ENCODE measurements at places on chromosomes 1 and 21.

DNA sequence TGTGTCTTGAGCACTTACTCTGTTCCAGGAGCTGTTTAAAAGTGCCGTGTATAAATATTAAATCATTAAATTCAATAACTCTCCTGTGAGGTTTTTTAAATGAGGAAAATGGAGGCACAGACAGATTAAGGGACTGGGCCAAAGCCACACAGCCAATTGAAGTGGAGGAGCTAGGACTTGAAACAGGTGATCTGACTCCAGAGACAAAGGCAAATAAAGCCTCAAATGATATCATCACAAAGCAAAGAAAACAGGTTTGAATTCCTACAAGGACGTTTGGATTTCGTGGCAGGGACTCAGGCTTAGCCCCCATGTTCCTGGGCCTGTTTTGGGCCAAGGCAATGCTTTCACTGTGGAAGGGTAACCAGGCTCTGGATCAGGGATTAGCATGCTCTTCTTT lies 45.2 kb upstream of the DMBX1 start:
- no peak for DNase-seq

DNA sequence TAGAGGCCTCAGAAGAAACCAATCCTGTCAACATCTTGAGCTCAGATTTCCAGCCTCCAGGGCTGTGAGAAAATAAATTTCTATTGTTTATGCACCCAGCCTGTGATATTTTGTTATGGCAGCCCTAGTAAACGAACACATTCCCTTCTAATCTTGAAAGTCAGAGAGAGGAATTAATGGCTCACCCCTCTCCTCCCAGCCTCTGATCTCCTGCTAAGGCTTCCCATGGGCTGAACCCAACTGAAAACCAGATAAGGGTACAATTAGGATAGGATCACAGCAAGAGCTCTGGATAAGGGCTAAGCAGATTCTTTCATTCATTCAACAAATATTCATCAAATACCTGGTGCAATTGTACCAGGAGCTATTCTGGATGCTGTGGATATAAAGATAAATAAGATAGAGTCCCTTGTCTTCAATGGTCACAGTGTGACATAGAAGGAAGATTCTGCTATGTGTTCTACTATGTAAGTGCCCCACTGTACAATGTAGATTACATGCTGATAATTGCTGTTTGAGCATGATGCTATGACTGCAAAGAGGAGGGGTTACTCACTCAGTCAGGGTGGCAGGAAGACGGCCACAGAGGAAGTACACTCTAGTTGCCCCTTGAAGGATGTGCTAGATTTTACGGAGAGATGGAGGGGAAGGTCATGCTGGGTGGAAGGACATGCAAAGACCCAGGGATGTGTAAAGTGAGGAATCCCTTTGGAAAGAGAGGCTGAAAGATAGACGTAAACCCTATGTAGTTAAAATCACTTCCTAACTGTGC lies 203.3 kb upstream of the JUN start:
- no peak for DNase-seq

DNA sequence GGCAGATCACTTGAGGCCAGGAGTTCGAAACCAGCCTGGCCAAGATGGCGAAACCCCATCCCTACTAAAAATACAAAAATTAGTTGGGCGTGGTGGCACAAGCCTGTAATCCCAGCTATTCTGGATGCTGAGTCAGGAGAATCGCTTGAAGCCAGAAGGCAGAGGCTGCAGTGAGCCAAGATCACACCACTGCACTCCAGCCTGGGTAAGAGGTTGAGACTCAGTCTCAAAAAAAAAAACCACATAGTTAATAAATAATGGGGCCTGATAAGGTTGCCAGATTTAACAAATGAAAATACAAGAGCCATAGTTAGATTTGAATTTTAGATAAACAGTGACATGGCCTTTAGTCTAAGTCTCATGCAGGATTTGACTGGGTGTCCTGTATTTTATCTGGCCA lies 175.7 kb downstream of the ZZZ3 start:
- DNase-seq = no peak

DNA sequence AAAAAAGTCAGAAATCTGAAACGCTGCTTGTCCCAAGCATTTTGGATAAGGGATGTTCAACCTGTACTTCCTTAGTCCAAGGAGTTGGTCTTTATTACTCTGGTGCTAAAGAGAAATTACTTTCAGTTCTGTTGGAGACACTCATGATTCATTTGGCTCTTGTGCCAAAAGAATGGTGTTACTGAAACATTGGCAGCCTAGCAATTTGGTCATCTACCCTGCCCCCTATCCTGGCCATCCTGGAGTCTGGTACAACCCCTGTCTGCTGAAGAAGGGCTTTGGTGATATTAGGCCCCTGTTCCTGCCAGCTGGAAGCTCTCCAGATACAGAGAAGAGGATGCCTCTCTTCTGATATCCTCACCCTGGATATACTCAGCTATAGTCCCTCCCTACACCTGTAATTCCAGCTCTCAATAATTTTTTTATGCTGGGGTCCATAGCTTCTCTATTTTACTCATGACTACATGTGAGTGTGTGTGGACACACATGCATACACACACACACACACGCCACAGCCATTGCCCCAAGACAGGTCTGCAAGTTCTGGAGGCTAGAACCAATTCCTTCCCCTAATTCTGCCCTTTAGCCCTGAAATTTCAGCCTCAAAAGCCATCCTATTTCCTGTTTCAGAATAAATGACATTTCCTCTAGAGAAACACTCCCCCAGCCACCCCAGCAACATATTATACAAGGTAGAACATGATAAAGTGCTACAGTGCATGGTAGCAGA lies 40.0 kb downstream of the LHX8 start:
- DNase-seq = no peak

- no peak for DNase-seq
Measured at GRCh38 chr21:34190576-34191321, 117.4 kb downstream of the MRPS6 start.

GRCh38 chr1:32150847-32151246 lies 28.6 kb upstream of the TXLNA start:
- DNase-seq = no peak

GRCh38 chr1:55815745-55816455 lies 600.7 kb upstream of the USP24 start:
- no peak for DNase-seq

DNA sequence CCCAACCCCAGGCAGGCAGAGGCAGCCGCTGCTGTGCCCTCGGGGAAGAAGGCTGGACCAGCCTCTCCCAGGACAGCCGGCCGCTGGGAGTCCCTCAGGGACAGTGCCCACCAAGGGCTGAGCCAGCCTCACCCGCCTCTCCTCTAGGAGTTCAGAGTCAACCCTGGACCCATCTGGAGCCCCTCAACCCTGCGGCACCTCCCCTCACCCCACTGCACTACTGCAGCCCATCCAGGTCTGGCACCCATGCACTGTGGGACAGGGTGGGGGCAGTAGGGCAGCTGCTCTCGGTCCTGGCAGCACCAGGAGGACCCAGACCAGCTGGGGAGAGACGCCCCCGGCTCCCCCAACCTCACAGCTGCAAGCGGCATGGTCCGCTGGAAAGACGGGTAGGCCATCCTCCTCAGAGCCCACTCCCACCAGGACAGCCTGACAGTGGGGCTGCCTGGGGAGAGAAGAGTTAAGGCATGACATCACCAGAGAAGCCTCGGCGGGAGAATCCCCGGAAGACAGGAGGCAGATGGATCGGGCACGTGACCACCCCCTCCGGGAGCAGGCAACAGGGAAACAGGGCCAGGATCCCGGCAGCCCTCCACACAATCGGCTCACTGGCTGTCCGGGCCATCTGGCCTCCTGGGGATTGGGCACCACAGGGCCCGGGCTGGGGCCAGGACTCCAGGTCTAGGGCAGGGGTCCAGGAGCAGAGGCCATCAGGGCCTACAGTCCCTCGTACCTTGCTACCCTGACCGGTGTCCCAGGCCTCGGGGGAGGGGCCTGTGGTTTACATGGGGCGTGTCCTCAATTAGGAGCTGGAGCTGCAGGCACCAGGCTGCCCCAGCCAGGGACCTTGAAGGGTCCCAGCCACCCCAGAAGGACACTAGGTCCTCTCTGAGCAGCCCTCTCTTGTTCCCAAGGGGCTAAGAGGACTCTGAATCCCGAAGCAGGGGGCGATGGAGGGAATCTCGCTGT lies 3.1 kb downstream of the ACAP3 start:
- peak; percentile 87 for DNase-seq

DNA sequence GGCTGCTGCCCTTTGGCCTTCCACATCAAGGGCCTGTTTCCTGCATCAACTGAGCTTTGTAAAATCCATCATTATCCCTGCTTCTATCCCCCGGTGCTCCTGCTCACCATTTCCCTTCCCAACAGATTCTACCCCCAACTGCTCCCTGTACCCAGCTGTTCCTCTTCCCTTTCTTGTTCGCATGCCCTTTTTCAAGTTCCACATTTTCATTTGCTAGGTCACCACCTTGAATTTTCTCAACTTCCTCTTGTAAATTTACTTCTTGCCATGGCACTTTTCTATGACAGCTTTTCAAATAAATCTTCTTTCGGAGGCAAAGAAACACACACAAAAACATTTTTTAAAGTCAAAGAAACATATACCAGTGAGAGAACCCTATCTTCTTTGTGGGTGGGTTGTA lies 330.5 kb upstream of the ADGRL2 start:
- no peak for DNase-seq

GRCh38 chr1:94463056-94463764 lies 45.0 kb downstream of the ABCD3 start:
- no peak for DNase-seq

DNA sequence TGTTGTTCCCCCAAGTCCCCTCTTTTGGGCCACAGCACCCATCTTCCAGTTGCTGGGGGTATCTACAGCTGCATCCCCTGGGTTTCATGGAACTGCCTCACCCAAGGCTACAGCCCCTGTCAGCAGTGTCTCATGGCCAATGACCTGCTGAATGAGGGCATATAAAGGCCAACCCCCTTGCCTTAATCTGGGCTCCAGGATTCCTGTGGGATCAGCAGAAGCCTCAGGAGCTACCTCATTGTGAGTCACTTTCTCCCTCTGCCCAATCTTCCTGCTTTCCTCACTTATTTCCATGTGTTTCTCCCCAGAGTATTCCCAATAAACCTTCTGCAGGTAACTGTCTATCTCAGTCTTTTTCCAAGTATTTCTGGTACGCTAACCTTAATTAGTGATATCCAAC lies 37.3 kb upstream of the SYT14 start:
- DNase-seq = no peak

- no peak for DNase-seq
Measured at GRCh38 chr21:43025636-43026180, 49.9 kb downstream of the CBS start.

GRCh38 chr1:172875892-172876291 lies 174.8 kb downstream of the TNFSF18 start:
- no peak for DNase-seq

DNA sequence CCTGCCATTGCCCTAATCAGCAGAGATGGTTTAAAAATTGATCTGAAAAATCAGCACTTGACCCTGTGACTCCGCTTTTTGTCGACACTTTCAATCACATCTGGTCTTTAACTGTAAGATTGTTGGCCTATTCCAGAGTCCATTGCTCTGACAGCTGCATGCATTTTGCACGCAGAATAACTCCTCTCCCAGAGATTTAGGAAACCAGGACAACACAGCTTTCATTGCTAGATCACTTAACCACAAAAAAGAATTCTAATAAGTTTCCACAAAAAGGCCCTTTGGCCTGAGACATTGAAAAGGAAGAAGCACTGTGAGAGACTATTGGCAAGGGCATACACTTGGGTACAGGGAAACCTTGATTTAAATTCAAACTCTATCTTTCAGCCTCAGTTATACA lies 373.1 kb downstream of the TGFB2 start:
- no peak for DNase-seq

All from ovary (tissue), 10 donors.